ENCODE measurements at places on chromosomes 1 and 21. TPM values are rescaled to one million over a fixed set of nuclear protein-coding genes. Genes with fewer than 3 reads are reported as not detected.

The ASTN1 gene
- not detected for total RNA-seq

The KIF26B gene
- total RNA-seq, result 0.95 TPM

The CD5L gene
- not detected for total RNA-seq

The CELF3 gene
- not detected for total RNA-seq

The OR2T2 gene
- not detected for total RNA-seq

The LCE1F gene
- not detected for total RNA-seq

The SHE gene
- not detected for total RNA-seq

The DISC1 gene
- 0.47 TPM for total RNA-seq

The TFF3 gene
- total RNA-seq, result not detected

The VHLL gene
- not detected for total RNA-seq
